Right ventricle myocardium superior (tissue), 1 donor: ENCODE measurements at places on chromosomes 12 and 14.
A peak's percentile ranks its signal among the peaks of the same experiment; 100 is the strongest.

DNA sequence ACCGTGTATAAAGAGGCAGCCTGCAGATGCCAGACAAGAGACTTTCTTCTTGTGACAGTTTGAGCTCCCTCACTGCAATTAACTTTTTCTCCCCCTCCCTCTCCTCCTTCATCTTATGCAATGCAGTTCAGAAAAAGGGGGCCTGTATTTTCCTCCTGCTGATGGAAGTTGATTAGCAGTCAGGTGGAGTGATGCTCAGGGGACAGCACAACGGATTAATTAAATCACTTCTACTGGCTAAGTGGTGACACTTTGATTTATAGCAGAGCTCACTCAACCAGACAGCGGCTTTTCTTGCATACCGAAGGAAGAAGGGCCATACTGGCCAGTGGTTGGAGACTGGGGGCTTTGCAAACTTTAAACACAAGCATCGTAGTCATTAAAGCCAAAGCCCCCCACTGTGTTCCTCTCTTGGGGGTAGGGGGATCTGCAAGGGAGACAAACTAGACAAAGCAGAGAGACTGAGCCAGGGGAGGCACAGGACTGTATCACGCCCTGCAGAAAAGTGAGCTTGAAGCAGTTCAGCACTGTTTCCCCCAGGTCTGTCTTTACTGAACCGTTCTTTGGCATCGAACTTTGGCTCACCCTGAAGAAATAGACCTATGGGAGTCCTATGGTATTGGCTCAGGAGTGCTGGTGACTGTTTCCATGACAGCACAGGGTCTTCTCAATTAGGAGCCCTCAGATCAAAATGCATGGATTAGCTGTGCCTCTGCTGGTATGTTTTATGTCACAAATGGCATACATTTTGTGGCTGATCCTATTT lies 47.7 kb downstream of the SPRING1 start:
- no peak for DNase-seq

DNA sequence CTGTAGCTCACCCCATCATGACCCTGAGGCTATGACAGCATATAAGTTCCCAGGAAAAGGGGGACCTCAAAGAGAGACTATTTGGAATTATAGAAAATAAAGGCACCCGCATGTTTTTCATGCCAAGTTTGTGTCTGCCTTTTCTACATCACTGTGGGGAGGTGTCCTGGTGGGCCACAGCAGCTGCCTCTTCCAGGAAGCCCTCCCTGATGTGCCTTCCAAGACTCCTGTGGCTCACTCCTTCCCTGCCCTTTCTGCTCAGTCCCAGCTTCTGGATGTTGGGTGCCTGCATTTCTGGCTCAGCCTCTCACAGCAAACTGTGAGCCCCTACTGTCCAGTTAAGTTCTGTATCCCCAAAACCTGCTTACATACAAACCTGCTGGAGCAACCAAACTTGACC lies 36.3 kb upstream of the BEGAIN start:
- peak; percentile 16 for DNase-seq

DNA sequence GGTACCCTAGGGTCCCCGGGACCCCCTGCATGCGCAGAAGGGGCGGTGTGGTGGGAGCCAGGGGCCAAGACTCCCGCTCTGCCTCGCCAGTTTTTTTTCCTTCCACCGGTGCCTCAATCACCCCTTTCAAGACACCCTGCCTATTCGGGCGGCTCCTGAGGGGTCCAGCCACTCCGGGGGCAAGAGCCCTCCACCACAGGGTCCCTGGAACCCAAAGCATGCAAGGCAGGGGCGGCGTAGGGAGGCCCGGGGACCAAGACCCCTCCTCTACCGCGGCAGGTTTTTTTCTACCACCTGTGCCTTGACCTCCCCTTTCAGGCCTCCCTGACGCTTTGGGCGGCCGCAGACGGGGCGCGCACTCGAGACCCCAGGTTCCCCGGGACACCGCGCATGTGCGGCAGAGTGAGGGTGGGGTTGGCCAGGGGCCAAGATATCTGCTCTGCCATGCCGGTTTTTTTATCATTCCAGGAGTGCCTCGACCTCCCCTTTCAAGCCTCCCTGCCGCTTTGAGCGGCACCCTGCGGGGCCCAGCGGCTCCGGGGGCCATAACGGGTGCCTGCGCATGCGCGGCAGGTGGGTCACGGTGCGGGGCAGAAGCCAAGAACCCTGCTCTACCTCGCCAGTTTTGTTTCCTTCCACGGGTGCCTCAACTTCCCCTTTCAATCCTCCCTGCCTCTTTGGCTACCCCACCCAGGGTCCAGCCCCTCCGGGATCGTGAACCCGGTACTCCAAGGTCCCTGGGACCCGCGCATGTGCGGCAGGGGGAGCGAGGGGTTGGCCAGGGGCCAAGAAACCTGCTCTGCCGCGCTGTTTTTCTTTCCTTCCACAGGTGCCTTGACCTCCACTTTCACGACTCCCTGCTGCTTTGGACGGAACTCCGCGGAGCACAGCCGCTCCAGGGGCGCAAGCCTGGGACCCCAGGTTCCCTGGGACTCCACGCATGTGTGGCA lies 328.1 kb downstream of the ALG10 start:
- DNase-seq: no peak

DNA sequence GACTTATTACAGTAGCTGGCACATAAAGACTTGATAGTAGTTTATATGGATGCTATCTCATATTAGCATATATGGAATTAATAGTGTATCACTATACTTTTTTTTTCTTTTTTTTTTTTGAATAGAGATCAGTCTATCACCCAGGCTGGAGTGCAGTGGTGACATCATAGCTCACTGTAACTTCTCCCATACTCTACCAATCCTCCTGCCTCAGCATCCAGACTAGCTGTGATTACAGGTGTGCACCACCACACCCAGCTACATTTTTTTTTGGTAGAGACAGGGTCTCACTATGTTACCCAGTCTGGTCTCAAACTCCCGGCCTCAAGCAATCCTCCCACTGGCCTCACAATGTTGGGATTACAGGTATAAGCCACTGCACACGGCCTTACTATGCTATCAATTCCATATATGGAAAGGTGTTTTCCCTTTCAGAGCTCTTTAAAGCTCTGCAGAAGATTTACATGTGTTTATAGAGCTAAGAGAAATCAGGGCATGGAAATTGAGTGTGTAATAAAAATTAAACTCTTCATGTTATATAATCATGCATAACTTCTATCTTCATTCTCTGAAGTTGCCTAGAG lies 1.8 kb upstream of the TBK1 start:
- DNase-seq: no peak

DNA sequence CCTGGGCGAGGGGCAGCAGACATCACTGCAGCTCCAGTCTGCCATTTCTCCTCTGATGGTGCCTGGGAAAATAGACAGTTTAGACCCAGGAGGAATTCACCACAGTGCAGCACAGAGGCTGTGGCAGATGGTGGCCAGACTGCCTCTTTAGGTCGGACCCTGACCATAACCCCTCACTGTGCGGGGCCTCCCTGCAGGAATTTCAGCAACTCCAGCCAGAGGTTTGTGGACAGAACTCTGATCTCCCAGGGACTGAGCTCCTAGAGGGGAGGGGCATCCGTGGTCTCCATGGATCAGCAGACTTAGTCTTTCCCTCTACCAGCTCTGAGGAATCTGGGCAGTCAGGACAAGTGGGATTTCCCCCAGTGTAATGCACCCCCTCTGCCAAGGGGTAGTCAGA lies 106.5 kb downstream of the ZC3H14 start:
- DNase-seq: no peak

- no peak for DNase-seq
Observed at GRCh38 chr14:77791225-77791600, 8.7 kb upstream of the ADCK1 start.

DNA sequence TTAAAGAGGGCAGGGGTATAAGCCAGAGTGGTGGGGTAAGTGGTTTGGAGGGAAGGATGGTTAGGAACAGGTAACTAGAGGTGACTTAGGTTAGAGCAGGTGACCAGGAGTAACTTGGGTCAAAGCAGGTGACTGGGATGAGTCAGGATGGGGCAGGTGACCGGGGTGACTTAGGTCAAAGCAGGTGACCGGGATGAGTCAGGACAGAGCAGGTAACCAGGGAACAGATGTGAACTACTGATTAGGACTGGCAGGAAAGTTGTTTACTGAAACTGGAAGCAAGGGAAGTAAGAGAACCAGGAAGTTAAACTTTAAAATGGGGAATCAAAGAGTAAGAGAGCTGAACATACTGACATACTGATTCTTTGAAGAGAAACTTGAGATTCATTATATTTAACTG lies 57.4 kb downstream of the FSCB start:
- no peak for DNase-seq

- DNase-seq: no peak
Observed at GRCh38 chr12:96044017-96044942, 8.9 kb upstream of the LTA4H start.

DNA sequence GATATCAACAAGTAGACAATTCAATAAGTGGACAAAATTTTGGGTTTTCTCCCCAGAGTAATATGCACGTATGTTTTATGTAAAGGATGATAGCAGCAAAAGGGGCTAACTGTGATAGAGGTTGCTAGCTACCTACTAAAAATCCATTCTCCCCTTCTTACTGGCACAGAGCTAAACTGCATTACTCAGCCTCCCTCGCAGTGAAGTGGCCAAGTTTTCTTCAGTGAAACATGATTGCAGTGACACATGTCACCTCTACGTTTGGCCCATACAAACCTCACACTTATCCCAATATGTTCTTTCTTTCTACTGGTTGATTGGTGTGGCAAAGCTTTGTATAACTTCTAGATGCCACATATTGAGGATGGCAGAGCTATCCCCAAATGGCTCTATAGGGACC lies 34.3 kb downstream of the GPR65 start:
- no peak for DNase-seq

DNA sequence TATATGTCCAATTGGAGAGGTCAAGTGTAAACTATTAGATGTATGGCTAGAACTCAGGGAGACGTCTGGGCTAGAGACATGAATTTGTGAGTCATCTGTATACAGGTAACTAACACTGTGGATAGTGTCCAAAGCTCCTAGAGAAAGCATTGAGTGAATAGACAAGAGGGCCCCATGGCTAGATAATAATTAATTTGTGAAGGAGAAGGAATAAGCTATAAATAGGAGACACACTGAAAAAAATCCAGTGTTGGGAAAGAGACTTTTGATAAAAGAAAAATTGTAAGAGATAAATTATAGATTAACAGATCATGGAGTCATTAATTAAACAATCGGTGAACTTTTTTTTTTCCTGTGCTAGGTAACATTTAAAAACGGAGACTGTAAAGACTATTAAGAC lies 326.6 kb upstream of the PRICKLE1 start:
- no peak for DNase-seq

- DNase-seq: no peak
Observed at GRCh38 chr14:49250109-49250508, 336.1 kb downstream of the RPS29 start.

DNA sequence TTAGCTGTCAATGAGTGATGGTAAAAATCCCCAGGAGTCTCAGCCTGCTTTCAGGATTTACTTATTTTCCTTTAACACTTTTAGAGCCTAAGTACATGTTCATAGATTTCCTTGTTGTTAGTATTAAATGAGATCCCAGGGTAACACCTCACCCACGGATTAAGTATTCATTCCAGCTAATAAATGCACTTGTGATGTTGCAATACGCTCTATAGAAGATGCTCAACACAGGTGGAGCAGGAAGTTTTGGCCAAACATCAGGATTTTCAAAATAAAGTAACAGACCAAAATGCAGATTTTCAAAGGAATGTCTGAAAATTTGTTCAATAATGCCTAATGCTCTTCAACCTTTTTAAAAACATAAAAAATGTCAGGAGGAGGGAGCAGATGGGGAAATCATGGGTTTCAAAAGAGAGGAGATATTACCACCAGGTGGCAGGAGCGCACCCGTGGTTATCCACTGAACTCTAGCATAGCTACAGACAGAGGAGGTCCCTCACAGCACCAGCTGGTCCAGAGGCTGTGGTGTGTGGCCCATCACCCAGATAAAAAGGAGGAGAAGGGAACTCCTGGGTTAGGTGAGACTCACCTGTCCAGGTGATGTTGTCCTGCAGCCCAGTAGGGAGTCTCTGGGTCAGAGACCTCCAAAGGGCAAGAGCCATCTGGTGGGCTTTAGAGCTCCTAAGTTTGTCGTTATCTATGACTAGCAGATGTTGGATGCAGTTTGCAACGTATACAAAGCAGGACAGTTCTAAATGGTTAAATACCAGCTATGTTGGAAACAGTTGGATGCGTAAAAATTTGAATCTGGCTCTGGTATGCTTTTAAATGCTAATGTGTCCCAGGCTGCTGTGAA lies 1158.4 kb upstream of the TMEM132C start:
- peak; percentile 63 for DNase-seq

DNA sequence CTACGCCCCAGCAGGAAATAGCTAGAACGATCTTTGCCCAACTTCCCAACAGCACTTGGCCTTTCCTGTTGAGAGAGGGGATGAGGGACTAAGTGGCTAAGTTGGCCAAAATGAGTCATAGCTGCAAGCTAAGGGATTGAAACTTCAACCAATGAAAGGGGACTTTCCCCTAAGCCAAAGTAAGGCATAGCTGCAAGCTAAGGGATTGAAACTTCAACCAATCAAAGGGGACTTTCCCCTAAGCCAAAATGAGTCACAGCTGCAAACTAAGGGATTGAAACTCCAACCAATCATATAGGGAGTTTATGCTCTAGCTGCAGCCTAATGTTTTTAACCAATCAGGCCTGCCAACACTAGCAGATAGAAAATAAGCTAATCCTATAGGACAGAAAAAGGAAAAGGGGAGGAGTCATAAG lies 100.5 kb upstream of the SSTR1 start:
- no peak for DNase-seq

GRCh38 chr12:105861227-105861626 lies 277.5 kb downstream of the NUAK1 start:
- DNase-seq: no peak

- no peak for DNase-seq
Observed at GRCh38 chr12:88579161-88579517, 1.1 kb downstream of the KITLG start.

DNA sequence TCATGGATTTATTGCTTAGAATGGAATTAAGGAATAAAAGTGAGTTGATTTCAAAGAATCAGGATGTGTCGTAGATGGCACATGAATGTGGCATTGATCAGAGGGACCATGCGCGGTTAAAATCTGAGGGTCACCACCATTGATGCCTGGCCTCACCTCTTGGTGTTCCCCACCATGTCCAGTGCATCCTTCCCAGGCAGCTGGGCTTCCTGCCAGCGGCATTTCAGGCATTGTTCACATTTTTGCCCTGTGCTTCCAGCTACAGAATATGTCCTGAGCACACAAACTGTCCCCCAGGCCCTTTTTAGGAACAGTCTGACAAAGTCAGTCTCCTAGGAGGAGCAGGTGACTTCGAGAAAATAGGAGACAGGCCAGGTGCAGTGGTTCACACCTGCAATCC lies 42.0 kb upstream of the TSPAN9 start:
- DNase-seq: no peak

GRCh38 chr12:128399253-128399652 lies 132.3 kb downstream of the TMEM132C start:
- no peak for DNase-seq
